AG04450 (cell line): ENCODE measurements at places on chromosomes 11 and 22. TPM values are rescaled to one million over a fixed set of nuclear protein-coding genes. Genes with fewer than 3 reads are reported as not detected.

The ALDH3B2 gene
- not detected in 2 replicates for polyA plus RNA-seq

The CHRM1 gene
- not detected in 2 replicates for polyA plus RNA-seq

The ARRB1 gene
- 36.9 and 43.8 TPM in 2 replicates for polyA plus RNA-seq

The THRSP gene
- not detected in 2 replicates for polyA plus RNA-seq

The ME3 gene
- 7.1 and 8.6 TPM in 2 replicates for polyA plus RNA-seq

The C11orf52 gene
- polyA plus RNA-seq = 0.38 and 0.61 TPM in 2 replicates

The JRKL gene
- 8.1 and 11.2 TPM in 2 replicates for polyA plus RNA-seq

The MPZL2 gene
- not detected in 2 replicates for polyA plus RNA-seq

The KDM4D gene
- polyA plus RNA-seq = 0.62 and 0.68 TPM in 2 replicates

The RPS6KA4 gene
- 21.9 and 29.6 TPM in 2 replicates for polyA plus RNA-seq

The CD44 gene
- 1,799 and 1,817 TPM in 2 replicates for polyA plus RNA-seq

The TPST2 gene
- polyA plus RNA-seq = 33.6 and 39.3 TPM in 2 replicates

The ART1 gene
- polyA plus RNA-seq = not detected in 2 replicates

The KCNQ1OT1 gene
- polyA plus RNA-seq = 0.33 and 0.42 TPM in 2 replicates

The KDM4F gene
- polyA plus RNA-seq = not detected in 2 replicates

The OR2AG2 gene
- polyA plus RNA-seq = 0.11 and 0.19 TPM in 2 replicates

The RGL4 gene
- polyA plus RNA-seq = not detected in 2 replicates

The KCNC1 gene
- polyA plus RNA-seq = 0.04 TPM in 1 of 2 replicates, not detected in the other

The UBQLNL gene
- polyA plus RNA-seq = 0.31 and 0.42 TPM in 2 replicates

The OTOG gene
- not detected in 2 replicates for polyA plus RNA-seq

The HEPACAM gene
- 0.05 and 0.10 TPM in 2 replicates for polyA plus RNA-seq

The DUSP18 gene
- 13.8 and 14.5 TPM in 2 replicates for polyA plus RNA-seq

The CNIH2 gene
- 2.0 and 2.8 TPM in 2 replicates for polyA plus RNA-seq
